ENCODE measurements at places on chromosomes 6 and 20.

- no peak for DNase-seq
Observed at GRCh38 chr20:46699651-46700359, 9.6 kb upstream of the SLC2A10 start.

DNA sequence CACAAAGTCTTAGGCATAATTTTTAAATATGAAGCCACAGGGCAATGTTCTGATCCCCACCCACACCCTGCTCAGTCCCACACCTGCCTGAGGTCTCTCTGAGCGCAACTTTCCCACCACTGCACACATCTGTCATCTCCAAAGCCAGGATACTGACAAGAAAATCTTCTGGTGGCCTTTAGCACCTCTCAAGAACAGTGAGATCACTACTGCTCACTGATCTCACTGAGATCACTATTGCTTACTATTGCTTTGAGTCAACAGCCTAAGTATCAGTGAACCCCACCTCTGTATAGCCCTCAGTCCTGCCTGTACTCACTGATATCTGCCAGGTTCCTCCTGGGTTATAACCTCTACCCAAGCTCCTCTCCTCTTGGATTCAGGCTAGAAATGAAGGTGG, 6.4 kb downstream of the TNFRSF21 start:
- DNase-seq: no peak

GRCh38 chr6:137903933-137904821, 37.1 kb downstream of the TNFAIP3 start:
- DNase-seq: peak; percentile 91

DNA sequence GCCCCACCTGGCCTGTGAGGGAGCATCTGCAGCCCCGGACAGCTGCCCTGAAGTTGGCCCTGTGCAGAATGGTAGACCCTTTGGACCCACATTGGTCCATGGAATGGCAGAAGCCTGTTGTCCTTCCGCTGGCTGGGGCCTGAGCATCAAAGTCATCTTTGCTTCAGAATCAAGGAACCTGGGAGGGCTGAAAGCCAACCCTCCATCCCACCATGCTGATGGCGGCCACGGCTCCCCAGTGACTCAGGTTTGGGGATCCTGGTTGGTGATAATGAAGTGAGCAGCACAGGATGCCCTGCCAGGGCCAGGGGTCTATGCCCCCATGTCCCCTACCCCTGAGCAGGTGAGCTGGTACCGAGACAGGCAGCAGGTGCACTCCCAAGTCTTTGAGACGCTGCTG, 52.8 kb downstream of the YTHDF1 start:
- no peak for DNase-seq

DNA sequence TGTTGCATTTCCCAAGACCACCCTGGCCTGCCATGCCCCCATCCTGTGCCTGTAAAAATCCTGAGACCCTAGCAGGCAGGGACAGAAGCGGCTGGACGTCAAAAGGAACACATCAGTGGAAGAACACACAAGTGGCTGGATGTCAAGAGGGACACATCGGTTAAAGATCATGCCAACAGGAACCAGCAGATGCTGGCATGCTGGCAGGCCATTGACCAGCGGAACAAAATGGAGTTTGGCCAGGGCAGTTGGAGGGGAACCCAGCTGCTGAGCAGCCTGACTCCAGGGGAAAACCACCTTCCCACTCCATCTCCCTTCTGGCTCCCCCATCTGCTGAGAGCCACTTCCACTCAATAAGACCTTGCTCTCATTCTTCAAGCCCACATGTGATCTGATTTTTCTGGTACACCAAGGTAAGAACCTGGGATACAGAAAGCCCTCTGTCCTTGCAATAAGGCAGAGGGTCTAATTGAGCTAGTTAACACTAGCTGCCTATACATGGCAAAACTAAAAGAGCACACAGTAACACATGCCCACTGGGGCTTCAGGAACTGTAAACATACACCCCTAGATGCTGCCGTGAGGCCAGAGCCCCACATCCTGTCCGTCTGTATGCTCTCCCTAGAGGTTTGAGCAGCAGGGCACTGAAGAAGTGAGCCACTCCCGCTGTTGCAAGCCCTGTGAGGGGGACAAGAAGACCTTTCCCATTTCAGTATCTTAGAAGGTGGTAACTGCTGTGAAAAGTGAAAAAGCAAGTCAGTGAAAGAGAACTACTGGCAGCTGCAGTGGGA, 4.2 kb upstream of the TSBP1 start:
- no peak for DNase-seq

DNA sequence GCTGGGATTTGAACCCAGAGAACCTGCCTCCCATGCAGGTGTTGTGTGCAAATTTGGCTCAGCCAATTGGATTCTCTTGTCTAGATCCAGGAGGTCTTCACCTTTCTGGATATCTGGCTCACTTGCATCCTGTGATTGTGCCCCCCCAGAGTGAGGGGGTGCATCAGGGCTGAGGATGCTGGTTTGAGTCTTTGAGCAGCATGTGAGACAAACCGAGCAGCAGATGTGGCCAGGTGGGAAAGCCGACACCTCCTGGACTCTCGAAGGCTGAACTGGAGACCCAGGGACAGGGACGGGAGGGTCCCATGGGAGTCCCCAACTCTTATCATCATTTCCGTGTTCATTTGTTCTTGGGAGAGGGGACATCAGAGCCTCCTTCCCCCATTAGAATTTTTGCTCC, 30.6 kb upstream of the SULF2 start:
- no peak for DNase-seq

GRCh38 chr6:52136055-52136454, 48.6 kb upstream of the PKHD1 start:
- no peak for DNase-seq

GRCh38 chr20:14924433-14924832, 587.0 kb upstream of the FLRT3 start:
- no peak for DNase-seq

- DNase-seq: no peak
Observed at GRCh38 chr20:10611357-10611756, 62.4 kb downstream of the JAG1 start.

DNA sequence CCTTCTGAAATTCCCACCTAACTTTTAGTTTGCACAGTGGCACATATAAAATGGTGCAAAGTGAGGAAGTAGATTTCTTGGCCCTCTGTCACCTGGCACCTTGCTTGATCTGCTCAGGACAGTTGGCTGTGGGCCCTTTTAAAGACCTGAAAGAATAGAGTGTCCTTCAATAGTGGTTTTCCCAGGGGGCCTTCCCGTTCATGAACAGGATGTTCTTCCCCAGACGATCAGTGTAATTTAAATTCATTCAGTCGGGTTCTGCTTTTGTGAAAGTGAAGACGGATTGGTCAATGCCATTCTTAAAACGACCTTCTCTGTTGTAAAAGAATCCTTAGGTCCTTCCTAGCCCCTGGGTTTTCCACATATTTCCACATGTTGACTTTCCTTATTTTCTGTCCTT, 178.5 kb downstream of the SASH1 start:
- no peak for DNase-seq

- no peak for DNase-seq
Observed at GRCh38 chr20:3796477-3797225, 541 bp downstream of the CDC25B start.

GRCh38 chr6:68052234-68052633, 582.8 kb upstream of the ADGRB3 start:
- DNase-seq: no peak

DNA sequence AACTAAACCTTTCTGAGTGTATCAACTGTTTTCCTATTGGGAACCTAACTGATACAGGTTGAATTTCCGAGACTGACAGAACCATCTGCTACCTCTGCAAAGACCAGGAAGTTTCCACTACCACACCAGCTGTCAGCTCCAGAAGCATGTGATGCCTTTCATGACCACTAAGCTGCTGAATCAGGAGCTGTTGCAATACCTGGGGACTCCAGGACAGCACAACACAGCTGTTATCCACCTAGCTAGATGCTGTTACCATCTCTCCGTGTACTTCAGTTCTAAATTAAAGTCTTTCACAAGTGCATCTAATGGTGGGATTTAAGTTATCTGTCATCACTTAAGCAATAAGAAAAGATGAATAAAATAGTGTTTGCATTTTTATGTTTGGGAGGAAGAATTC, 158.2 kb upstream of the IMPG1 start:
- DNase-seq: no peak

- DNase-seq: no peak
Observed at GRCh38 chr20:45735988-45736387, 13.8 kb downstream of the SPINT4 start.

DNA sequence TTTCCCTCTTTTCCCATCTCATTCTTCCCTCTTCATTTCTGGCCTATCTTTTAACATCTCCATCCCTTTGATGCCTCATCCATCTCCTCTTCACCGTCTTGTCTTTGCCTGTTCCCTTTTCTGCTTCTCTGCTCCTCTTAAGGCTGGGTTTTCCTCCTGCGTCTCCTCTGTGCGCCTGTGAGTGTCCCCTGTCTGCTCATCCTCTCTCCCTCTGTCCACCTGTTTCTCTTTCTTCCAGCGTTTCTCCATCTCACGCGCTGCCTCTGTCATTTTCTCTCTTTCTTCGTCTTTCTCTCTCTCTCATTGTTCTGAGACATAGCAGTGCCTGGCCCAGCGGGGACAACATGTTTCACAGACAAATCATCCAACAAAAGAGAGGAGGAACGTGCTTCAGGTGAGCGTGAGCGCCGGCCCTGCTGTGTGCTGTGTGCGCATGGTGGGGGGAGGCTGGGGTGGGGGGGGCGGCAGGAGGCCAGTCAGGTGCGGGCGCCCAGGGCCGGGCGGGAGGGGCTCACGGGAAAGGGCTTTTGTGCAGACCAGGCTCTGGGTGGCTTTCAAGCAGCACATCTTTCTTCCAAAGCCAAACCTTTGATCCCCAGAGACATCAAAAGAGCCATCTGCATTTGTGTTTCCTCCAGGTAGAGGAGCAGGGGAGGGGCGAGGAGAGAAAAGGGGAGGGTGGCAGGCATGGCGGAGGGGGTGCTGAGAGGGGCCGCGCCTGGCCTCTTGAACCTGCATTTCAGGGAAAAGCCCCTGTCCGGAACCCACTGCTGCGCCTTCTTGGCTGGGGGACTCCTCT, 121.3 kb downstream of the VEGFA start:
- DNase-seq: no peak

DNA sequence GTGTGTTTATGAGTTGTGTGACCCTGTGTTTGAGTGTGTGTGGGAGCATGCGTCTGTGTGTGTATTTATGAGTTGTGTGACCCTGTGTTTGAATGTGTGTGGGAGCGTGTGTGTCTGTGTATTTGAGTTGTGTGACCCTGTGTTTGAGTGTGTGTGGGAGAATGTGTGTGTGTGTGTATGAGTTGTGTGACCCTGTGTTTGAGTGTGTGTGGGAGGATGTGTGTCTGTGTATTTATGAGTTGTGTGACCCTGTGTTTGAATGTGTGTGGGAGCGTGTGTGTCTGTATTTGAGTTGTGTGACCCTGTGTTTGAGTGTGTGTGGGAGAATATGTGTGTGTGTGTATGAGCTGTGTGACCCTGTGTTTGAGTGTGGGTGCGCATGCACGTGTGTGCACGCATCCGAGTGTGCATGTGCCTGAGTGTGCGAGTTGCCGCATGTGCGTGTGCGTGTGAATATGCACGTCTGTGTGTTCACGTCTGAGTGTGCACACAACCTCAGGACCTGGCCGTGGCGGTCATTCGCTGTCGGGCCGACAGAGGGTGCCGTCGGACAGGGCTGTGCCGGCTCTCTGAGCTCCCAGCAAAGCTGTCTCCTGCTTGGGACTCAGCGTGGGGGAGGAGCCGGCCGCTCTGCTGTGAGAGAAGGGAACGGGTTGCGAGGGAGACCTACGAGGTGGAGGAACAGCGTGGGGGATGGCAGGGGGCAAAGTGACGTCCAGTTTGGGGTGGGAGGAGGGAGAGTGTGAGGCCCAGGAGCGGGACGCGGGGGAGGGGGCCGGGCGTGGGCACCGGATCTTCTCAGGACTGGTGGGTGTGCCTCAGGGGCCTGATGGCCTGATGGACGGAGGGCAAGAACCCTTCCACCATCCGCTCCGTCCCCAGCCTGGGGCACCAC, 19.7 kb downstream of the SLC17A9 start:
- DNase-seq: peak; percentile 79

- DNase-seq: no peak
Observed at GRCh38 chr6:166656230-166657151, 29.4 kb upstream of the RPS6KA2 start.

DNA sequence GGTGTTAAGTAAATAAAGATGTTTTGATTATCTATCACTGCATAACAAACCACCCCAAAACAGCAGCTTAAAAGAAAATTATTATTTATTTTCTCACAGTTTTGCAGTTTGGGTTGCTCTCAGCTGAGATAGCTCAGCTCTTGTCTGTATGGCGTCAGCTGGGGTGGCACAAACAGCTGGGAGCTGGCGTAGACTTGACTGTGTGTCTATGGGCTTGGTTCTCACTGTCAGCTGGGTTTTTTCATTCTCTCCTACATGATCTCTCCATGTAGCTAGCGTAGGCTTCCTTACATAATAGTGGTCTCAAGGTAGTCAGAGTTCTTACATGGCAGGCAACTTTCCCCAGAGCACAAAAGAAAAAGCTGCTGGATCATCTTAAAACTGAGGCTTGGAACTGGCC, 6.5 kb upstream of the TMEM74B start:
- no peak for DNase-seq

- no peak for DNase-seq
Observed at GRCh38 chr6:148544421-148544820, 201.8 kb downstream of the SASH1 start.

GRCh38 chr20:57509665-57510237, 15.2 kb downstream of the CTCFL start:
- no peak for DNase-seq

DNA sequence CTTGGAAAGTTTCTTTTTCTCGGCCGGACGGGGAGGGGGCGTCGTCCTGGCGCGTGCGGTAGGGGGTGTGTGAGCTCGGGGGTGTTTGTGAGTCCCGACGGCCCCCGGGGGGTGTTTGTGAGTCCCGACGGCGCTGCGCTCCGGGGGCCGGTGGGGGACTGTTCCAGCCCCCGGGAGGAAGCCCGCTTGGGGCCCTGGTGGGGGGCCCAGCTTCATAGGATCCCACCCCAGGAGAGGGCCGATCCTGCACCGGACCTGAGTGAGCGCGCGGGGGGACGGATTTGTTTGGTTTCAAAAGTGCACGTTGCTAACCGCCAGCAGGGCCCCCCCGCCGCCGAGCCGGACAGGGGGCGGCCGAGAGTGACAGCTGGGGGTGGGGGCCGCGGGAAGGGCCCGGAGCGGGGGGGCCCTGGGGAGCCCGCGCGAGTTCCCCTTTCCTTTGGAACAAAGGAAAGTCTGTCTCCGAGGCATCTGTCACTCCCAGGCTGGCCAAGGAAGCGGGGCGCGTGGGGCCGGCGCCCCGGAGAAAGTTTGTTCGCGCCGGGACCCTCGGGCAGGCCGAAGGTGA, 485 bp downstream of the TGIF2 start:
- DNase-seq: peak; percentile 34

DNA sequence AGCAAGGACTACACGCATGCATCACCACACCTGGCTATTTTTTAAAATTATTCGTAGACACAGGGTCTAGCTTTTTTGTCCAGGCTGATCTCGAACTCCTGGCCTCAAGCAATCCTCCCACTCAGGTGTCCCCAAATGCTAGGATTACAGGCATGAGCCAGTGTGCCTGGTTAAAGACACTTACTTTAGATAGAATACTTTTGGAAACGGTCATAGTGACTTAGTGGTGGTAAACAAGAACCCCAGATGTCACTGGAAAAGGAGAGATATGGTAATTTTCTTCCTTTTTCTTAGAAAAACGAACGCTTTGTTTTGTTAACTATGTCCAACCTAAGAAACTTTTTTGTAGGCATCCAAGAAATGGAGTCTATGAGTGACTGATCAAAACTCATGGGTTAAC, 137.3 kb downstream of the TFAP2B start:
- DNase-seq: no peak

Data from T-helper 1 cell (primary cell).